C1 segment of cervical spinal cord (tissue), 14 donors: ENCODE measurements at places on chromosomes 12 and 14.

- no peak for DNase-seq
These were observed 25.7 kb upstream of the SEL1L start for GRCh38 chr14:81559385-81559784.

GRCh38 chr14:50985124-50985858 is 41.0 kb upstream of the PYGL start:
- DNase-seq, result no peak

- no peak for DNase-seq
These were observed 31.5 kb downstream of the EPS8 start for GRCh38 chr12:15757553-15758255.

GRCh38 chr14:50040401-50040775 is 76.0 kb downstream of the VCPKMT start:
- DNase-seq, result no peak

DNA sequence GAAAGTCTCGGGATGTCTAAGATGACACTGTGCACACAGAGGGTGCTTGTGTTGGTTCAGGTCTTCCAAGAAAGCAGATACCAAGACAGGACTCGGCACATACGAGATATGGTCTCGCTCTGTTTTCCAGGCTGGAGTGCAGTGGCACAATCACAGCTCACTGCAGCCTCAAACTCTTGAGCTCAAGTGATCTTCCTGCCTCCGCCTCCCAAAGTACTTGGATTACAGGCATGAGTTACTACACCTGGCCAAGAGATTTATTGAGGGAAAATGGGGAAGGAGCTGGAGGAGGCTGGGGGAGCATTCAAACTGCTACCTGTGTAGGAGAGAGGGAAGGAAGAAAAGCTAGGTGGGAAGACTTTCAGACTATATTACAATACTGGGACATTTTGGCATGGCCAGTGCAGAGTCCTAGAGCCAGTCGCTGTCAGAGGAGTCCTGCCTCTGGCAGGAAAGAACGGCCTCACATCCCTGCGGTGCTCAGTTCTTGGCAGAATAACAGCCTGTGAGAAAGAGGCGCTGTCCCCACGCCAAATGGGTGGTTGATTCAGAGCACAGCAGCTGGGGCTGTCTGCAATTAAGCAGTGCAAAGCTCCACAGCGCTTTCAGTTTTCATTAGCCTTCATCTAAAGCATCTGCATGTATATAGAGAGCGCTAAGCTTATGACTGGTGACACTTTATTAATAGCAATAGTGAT is 18.3 kb downstream of the SLC17A8 start:
- no peak for DNase-seq

DNA sequence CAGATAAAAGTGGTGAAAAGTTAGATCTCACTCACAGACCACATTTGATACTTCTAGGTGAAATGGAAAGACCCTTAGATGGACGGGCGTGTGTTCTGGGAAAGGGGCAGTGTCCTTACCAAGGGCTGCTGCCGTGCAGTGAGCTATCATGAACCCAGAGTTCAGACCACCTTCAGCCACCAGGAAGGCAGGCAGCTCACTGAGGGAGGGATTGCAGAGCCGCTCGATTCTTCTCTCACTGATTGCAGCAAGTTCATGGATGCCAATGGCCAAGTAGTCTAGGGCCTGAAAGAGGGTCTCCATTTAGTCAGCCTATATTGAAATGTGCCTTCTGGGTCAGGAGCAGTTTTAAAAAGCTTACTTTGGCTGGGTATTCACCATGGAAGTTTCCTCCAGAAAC is 15.7 kb downstream of the HAL start:
- DNase-seq, result no peak

DNA sequence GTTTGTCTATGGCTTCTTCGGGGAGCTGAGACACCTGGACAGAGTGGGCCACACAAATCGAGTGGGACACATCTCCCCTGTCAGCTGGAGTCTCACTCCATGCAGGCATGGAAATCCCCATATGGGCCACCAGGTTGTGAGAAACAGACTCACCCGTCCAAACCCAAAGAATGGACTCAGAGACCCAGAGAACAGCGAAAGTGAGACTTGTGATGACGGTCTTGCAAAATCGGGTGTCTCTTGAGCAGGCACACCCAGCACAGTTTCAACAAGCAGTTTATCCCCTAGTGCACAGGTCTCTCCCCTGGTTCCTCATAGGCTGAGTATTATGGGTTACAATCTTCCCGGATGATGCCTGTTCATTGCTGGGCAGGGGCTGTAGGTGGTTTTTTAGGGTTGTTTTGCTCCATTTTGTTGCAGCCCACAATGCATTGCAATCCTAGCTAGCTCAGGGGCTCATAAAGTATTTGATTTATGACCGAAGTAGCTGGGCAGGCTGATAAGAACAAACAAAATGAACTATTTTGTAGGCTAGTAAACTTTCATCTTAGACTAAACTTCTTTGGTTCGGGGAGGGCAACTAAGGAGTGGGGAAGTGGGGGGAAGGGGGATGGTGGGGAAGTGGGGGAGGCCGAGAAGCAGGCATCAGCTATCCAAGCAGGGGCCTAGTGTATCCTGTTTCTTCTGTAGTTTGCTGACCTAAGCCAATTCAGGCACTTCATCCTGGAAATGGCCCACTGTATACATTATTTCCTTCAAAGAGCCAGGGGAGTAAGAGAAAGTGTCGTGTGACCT is 45.3 kb downstream of the IQSEC3 start:
- no peak for DNase-seq
